COR-L47 (cell line): ENCODE measurements at places on chromosomes 7 and 10.

DNA sequence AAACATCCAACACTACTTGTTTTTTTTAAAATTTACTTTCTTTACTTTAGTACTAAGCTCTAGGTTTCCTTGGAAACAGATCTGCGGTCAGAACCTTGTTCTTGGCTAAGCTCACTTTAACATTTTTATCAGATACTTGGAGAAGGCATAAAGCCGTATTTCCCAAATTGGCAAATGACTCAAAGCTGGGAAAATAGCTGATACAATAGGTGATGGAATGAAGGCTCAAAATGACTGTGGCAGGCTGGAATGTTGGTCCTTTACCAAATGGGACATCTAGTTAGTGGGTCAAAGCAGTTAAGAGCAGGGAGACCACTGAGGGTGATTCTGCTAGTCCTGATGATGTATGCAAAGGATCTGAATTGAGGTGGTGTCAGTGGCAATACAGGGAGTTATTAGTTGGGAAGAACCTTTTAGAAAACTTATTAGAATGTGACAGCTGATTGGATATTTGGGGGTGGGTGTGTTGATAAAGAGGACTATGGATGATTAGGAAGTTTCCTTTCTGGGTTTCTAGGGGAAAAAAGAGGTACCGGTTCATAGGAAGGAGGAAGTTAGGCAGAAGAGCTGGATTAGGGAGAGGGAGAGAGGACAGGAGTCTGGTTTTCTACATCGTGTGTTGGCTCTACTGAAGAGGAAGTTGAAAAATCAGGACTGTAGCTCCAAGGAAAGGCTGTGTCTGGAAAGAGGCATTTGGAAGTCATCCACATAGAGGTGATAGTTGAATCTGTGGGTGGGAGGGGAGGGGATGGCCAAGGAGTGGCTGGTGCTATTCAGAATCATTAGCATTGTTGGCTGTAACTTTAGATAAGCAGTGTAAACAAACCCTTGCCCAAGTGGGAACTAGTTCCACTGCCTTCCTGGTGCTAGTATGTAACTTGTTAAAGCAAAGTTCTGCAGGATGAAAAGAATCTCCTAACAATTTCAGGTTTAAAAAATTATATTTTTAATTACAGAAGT lies 13.1 kb downstream of the PLCE1 start:
- DNase-seq, result no peak

- DNase-seq, result no peak
These were observed 15.5 kb downstream of the CFAP43 start for GRCh38 chr10:104216631-104217030.

- peak; percentile 85 for DNase-seq
These were observed 1217.6 kb upstream of the LRRN3 start for GRCh38 chr7:109873296-109873695.

GRCh38 chr7:109898-110556 lies 82.3 kb upstream of the FAM20C start:
- no peak for DNase-seq

GRCh38 chr7:7931626-7932025 lies 37.0 kb upstream of the GLCCI1 start:
- no peak for DNase-seq

- no peak for DNase-seq
These were observed 123.1 kb downstream of the DKK1 start for GRCh38 chr10:52437205-52437646.

- DNase-seq, result no peak
These were observed 16.6 kb upstream of the AFAP1L2 start for GRCh38 chr10:114420811-114421485.

GRCh38 chr10:48595539-48595932 lies 9.3 kb downstream of the ARHGAP22 start:
- DNase-seq, result no peak

GRCh38 chr7:22174574-22174953 lies 182.4 kb downstream of the RAPGEF5 start:
- DNase-seq, result no peak

- DNase-seq, result peak; percentile 39
These were observed 569 bp downstream of the ZNF316 start for GRCh38 chr7:6637544-6638229.

GRCh38 chr10:130935128-130935439 lies 376.4 kb downstream of the TCERG1L start:
- no peak for DNase-seq

- DNase-seq, result no peak
These were observed 42.9 kb downstream of the HK1 start for GRCh38 chr10:69321039-69321715.

DNA sequence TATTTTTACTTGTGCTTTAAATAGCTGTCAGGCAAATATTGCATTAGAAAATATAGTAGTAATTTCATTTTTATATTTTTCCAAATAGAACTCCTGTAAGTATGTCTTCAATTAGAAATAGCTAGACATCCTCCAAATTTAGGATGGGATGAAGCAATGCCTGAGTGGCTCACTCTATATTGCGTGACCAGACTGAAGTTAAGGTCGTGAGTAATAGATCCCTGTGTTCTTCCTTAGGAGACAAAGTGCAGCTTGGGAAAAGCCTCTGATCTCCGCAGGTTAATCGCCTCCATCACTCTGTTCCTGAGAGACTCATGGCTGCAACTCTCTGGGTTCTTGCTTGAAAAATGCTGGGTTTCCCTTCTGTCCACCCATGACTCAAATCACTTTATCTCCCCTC lies 484.8 kb upstream of the ANKRD30A start:
- DNase-seq, result no peak

DNA sequence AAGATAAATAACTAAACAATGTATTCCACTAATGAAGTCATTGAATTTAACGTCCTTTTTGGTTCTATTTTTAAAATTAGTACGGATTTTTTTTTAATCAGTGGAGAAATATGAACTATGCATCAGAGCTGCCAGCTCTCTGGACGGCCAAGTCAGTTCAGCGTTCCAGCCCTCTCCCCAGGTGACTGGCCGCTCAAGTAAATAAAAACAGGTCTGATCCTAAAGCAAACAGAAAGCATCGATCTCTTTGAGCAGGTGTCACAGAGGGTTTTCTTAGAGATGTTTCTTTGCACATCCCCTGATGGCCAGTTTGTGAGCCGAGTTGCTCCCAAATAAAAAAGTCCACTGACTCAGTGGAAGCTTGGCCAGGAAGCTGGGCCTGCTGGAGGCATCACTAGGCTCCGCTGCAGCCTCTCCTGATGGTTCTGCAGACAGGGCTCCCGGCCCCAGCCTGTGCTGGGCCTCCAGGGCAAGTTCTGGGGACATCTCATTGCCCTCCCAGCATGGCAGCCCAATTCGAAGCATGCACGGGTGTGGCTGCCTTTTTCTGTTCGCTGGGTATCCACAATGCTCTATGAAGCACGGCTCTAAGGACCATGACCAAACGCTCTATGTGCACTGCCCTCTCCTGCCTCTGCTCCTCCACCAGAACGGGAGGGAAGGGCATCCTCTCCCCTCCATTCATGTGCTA lies 74.7 kb upstream of the PPP2R2D start:
- no peak for DNase-seq

DNA sequence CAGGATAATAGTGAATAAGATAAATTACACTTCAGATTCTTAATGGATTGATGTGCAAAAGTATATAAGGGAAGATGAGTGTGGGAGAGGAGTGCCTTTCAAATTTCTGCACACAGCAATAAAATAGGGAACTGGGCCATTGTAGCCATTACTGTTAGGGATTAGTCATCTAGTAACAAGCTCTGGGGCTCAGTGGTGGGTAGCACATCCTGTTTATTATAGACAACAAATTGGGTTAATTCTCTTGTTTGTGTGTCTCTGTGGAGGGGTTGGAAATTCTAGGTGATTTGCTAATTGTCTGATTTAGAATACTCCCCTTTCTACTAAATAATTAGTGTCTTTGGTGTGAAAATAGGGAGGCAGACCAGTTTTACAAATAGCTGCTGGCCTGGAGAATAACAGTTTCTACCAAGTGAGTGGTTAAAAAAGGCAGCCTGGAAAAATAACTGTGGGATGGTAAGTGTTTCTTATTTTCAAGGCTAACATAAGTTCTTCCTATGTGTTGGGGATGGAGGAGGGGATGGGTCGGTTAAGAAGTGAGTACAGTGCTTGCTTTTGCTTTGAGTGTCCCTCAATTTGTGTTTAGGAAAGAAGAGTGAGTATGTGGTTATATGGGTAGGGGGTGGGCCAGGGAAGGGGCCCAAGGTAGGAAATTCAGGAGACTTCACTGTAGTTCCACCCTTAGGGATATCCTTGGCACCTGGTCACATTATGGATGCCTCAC lies 43.3 kb upstream of the TMEM248 start:
- no peak for DNase-seq

GRCh38 chr7:53302496-53303246 lies 267.2 kb downstream of the POM121L12 start:
- no peak for DNase-seq

- DNase-seq, result no peak
These were observed 473.0 kb downstream of the RPS24 start for GRCh38 chr10:78506614-78507013.

DNA sequence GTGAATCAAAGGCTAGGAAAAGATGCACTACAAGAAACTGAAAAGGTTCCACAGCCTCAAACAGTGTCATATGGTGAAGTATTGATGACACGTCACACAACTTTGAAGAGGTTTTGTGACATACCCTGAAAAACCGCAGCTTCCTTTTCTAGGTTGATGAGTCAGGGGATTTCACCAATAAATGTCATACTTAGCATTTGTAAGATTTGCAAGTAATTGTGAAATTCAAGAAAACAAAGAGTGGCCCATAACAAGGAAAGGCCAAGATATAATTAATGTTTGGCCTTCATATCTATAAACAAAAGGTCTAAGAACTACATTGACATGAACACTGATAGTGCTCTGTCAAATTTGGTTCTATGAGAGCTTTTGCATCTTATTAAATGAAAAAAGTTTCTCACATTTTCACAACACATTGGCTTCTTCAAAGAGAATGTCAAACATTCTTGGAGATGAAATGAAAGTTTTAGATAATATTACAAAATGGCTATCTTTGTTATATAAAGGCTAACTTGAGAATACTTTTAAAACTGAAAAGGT lies 62.0 kb upstream of the NAMPT start:
- DNase-seq, result no peak

- DNase-seq, result no peak
These were observed 26.4 kb upstream of the KLF6 start for GRCh38 chr10:3811291-3811870.

- DNase-seq, result no peak
These were observed 672.5 kb upstream of the ANKRD30A start for GRCh38 chr10:36452851-36453250.

- no peak for DNase-seq
These were observed 76.1 kb upstream of the ZEB1 start for GRCh38 chr10:31242902-31243301.

GRCh38 chr7:104230606-104231005 lies 22.8 kb upstream of the ORC5 start:
- peak; percentile 66 for DNase-seq

GRCh38 chr7:102248456-102249395 lies 37.9 kb upstream of the SH2B2 start:
- no peak for DNase-seq

GRCh38 chr10:78981970-78982281 lies 86.8 kb upstream of the ZMIZ1 start:
- no peak for DNase-seq

GRCh38 chr7:104363355-104363754 lies 35.0 kb downstream of the LHFPL3 start:
- no peak for DNase-seq

DNA sequence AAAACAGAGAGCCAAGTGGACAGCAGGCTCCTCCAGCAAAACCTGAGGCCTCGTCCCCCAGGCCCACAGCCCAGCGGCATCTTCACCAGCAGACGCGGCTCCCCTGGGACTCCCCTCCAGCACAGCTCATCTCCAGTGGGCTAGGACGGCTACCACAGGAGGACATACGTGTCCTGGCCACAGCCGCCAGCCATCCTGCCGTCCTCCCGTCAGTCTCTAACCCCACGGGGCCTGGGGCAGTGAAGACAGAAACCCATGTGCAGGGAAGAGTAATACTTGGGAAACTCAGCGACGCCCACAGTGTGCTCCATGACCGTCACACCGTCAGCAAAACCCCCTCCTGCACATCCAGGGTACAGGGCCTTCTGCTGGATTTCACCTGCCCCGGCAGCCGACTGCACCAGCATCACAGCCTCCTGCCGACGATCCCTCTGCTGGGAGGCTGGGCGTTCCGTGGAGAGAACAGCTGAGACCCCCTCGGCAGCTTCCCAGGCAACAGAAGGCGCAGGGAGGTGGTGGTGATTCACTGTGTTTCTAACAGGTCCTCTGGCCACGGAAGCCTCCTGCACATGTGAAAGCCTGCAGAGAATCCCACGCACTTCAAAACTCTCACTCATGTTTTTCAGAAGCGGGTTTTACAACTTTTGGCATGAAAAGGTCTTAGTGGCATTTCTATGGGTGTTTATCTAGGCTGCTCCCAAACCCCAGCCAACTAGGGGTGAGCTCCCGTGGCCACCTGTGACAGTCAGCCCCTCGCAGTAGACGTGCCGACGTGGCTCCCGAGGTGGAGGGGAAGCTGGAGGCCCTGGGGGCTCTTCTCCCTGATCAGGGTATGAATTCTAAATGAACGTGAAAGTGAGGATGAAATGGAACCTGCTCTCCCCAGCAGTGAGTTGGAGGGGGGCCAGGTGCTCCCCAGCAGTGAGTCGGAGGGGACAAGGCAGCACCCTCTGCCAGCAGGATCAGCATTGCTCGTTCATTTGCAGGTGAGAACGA lies 513.5 kb downstream of the PTPRN2 start:
- DNase-seq, result no peak

GRCh38 chr10:598415-599170 lies 90.9 kb downstream of the DIP2C start:
- no peak for DNase-seq

DNA sequence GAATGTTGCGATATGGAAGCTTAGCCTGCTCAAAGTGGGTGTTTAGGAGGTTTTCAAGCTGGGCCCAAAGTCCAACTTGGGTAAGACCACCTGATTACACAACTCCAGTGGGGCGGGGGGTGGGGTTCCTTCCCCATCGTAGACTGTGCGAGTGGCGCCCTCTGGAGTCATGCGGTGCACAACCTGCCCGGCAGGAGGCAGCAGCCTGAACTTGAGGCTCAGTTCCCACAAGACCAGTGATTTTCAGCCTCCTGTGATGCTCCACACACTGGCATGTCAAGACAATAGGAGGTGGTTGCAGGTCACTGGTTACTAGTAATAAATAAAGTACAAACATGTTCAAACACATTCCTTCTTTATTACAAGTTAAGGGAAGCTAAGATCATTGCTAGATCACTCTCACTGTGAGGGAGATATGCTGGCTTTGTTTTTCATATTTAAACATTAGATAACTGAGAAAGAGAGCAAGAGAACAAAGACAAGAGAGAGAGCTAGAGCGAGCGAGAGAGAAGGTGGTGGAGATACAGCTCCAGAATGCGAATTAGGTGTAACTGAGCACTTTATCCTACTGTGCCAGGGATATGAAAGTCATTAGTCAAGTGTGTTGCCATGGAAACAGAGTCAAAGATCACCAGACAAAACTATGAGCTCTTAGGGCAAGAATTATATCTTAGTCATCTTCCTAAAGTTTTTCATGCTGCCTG lies 97.4 kb upstream of the BMPER start:
- DNase-seq, result no peak

- no peak for DNase-seq
These were observed 12.7 kb downstream of the CNTNAP2 start for GRCh38 chr7:146129296-146129695.
